ENCODE measurements at places on chromosomes 13 and 19. TPM values are rescaled to one million over a fixed set of nuclear protein-coding genes. Genes with fewer than 3 reads are reported as not detected.
A peak's percentile ranks its signal among the peaks of the same experiment; 100 is the strongest.

TINCR gene
- total RNA-seq, result 0.26 TPM

CASP14 gene
- not detected for total RNA-seq

DNA sequence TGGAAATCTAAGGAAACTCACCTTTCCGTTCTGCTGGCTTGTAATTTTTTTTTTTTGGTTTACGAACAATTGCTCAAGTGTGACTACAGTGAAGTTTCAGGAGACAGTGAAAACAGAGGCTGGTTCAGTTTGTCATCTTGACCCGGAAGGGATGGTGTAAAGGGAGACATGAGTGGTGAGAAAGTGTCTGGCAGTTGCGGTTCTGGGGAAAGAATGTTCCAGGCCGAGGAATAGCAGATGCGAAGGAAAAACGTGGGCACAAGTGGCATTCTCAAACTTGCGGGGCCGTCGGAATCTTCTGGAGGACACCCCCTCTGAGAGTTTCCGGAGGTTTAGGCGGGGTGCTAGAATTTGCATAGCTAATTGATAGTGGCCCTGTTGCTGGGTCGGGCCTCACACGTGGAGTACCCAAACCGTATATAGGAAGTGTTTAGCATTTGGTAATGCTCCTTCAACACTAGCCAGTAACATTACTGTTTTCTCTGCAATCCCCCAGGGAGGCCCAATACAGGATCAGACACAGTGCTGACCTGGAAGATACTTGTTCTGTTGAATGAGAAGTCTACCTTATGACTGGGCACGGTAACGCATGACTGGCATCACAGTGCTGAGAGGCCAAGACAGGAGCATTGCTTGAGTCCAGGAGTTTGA, 2.8 kb upstream of the TNFSF9 start:
- no peaks in the 10 kb centered on the region for H3K36me3 ChIP-seq
- H3K4me1 ChIP-seq, result peaks cover 28% of the 10 kb centered on the region
- no peak for DNase-seq

- peaks cover 40% of the 10 kb centered on the region for H3K36me3 ChIP-seq
- DNase-seq, result peak; percentile 94
- no peaks in the 10 kb centered on the region for H3K27me3 ChIP-seq
- H3K27ac ChIP-seq, result peak within 1 kb of the TSS; percentile 98
These were observed at the start of gene LCP1 for GRCh38 chr13:46181840-46182490. TSS of gene LCP1 (minus strand) at chr13:46182177. CDS start at chr13:46159662, 22,515 bp downstream.

- peaks cover 13% of the 10 kb centered on the region for H3K4me1 ChIP-seq
- no peak for DNase-seq
- peak overlapping the region; percentile 58 for H3K4me3 ChIP-seq
- no peaks in the 10 kb centered on the region for H3K36me3 ChIP-seq
- H3K27me3 ChIP-seq, result no peaks in the 10 kb centered on the region
- peak overlapping the region; percentile 64 for H3K27ac ChIP-seq
These were observed 18.3 kb downstream of the NMRK2 start for GRCh38 chr19:3950871-3951861.

NRTN gene
- total RNA-seq, result not detected

DNA sequence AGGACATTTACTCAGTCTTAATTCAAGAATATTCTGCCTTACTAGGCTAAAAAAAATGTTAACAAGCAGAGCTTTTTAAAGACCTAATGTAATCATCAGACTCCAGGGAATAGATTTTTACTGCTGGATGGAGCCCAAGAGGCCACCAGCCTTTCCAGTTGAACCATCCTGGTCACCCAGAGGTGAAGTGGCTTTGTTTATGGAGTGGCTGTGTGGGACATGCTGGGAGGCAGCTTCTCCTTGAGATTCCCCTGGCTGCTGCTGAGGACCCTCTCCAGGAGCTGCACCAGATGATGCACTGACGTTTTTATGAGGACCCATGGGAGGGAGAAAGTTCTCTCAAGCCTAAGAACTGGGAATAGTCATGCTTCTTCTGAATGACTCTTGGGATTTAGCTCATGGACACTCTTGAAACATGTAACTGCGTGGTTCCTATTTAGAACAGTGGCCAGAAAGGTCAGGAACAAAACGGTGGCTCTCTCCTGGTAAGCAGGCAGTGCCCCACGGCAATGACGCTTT, 205.9 kb upstream of the MIR17HG start:
- no peaks in the 10 kb centered on the region for H3K36me3 ChIP-seq
- peaks cover 2% of the 10 kb centered on the region for H3K27me3 ChIP-seq
- H3K4me1 ChIP-seq, result no peaks in the 10 kb centered on the region
- H3K27ac ChIP-seq, result no peak overlapping the region
- H3K4me3 ChIP-seq, result no peak overlapping the region

NKPD1 gene
- 0.16 TPM for total RNA-seq

GRCh38 chr13:23087880-23088279, 92.9 kb upstream of the SGCG start:
- H3K36me3 ChIP-seq, result no peaks in the 10 kb centered on the region
- H3K4me1 ChIP-seq, result no peaks in the 10 kb centered on the region
- H3K4me3 ChIP-seq, result no peak overlapping the region
- H3K27me3 ChIP-seq, result no peaks in the 10 kb centered on the region
- H3K27ac ChIP-seq, result no peak overlapping the region

DNA sequence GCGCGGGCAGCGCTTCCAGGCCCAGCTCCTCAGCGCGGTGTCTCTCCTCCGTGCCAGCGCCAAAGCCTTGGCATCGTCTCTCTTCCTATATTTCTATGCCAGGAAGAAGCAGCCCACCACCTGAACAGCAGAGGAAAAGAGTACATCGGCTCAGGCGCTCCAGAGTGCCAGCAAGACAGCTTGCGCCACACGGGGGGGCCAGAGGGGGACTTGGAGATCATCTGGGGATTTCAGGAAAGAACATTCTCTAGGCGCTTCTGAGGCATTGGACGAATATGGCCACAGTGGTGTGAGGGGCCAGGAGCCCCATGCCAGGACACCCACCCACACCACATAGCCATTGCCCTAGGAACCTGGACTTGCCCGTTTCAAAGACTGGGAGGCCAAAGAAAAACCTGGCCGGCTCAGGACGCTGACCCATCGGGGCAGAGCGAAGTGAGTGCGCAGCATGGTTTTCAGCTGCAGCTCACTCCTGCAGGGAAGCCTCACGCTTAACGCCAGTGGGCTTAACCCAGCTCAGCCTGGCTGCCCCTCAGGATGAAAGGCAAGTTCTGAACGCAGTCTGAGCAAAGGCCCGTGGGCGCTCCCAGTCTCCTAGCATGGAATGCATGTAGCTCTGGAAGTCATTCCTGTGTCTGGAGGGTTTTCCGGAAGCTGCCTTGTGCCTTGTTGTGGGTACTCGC, 62.1 kb downstream of the GGACT start:
- H3K4me1 ChIP-seq, result peaks cover 12% of the 10 kb centered on the region
- H3K27ac ChIP-seq, result no peak overlapping the region
- DNase-seq, result no peak
- no peaks in the 10 kb centered on the region for H3K27me3 ChIP-seq

SPTBN4 gene
- 0.47 TPM for total RNA-seq

Measured in activated CD8-positive, alpha-beta T cell treated with anti-CD3 and anti-CD28 coated beads, Interleukin-2, amount 10 ng/mL, durations not matched to agents 7 days and 5 days (primary cell).